GM04504 (cell line): ENCODE measurements at places on chromosomes 2 and 18.
A peak's percentile ranks its signal among the peaks of the same experiment; 100 is the strongest.

GRCh38 chr2:18903750-18904149 lies 314.4 kb upstream of the NT5C1B start:
- DNase-seq = no peak

GRCh38 chr18:5238371-5238976 lies 41.4 kb upstream of the AKAIN1 start:
- peak; percentile 8 for DNase-seq

GRCh38 chr2:219998107-219998506 lies 370.7 kb downstream of the SLC4A3 start:
- DNase-seq = peak; percentile 7

DNA sequence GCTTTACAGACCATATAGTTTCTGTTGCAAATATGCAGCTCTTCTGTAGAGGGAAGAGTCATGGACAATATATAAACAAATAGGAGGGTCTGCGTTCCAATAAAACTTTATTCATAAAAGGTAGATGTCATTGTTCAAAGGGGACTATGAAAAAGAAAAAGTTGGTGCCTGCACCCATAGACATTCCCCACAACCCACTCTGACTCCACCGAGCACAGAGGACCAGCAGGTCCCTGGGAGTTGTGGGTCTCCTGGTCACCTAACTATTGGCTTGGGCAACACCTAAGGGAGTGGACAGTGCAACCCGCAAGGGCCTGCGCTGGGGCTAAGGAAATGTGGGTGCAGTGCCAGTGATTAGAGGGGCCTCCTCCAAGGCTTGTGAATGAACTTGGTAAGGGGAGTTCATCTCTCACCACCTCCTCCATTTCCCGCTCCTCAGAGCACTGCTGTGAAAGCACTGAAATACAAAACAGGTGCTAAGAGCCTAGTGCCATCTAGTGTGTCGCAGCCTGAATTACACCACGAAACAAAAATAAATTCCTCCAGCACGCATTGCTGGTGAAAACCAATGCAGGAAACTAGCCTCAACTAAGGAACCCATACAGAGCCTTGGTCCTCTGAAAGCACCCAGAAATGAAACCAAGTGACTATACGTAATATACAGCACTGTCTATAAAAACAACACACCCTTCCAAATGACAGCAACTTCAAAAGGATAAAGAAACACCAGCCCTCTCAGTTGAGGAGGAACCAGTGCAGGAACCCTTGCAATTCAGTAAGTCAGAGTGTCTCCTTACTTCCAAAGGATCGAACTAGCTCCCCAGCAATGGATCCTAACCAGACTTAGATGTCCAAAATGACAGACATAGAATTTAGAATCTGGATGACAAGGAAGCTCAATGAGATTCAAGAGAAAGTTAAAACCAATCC lies 166.6 kb downstream of the RNF144A start:
- no peak for DNase-seq

DNA sequence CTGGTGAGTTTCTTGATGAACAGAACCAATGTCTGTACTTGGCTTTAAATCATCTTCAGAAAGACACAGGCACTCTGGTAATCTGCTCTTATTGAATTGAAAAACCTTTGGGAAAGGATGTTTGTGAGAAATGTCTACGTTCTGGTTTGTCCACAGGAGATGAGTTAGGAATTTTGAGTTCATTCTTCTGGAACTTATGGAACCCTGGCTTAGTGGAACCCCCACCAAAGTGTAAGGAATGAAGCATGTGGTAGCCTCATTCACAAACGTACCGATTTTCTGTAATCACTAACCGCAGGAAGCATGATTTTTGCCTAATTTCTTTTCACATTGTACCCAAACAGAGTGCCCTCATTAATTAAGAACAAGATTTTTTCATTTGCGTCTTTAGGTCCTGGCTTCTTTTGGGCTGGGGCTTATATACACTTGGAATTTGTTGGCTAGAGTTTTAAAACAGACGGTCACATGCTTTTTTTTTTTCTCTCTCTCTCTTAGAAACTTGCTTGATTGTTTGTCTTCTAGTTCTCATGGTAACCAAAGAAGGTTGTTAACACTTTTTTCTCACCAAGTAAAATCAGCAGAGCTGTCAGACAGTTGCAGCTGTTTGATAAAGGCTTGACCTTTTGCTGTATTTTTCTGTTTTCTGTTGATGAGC lies 314.1 kb upstream of the THUMPD2 start:
- no peak for DNase-seq

DNA sequence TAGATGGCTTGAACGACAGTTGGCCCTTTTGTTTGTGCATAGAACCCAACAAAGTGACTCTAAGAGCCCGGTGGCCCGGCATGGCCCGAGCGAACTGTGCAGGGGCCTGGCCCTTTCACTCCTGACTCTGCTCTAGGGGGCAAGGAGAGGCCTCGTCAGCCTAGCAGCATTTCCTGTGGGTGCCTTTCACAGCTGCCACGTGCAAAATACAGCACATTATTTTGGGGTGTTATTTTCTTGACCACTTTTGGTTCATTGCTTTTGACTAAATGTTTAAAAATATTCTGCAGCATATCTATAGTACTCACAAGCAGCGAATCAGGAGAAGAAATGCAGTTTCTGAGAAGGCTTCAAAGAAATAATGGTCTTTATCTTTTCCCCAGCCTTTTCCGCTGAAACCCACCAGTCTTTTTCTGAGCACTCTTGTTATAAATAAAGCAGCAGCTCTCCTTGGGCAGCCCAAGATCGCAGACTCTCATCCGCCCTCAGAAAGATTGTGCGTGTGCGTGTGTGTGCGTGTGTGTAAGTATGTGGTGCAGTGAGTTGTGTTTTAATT lies 31.3 kb downstream of the DGKD start:
- DNase-seq = no peak
